ENCODE measurements at places on chromosomes 5 and 9. TPM values are rescaled to one million over a fixed set of nuclear protein-coding genes. Genes with fewer than 3 reads are reported as not detected.

The LECT2 gene
- not detected for total RNA-seq

The DDX4 gene
- total RNA-seq = not detected

The ELAVL2 gene
- not detected for total RNA-seq

The DENND1A gene
- total RNA-seq = 109 TPM

The SPINK6 gene
- total RNA-seq = not detected

The SHISAL2B gene
- not detected for total RNA-seq

The CDH6 gene
- total RNA-seq = not detected

The ABITRAM gene
- total RNA-seq = 0.29 TPM

DNA sequence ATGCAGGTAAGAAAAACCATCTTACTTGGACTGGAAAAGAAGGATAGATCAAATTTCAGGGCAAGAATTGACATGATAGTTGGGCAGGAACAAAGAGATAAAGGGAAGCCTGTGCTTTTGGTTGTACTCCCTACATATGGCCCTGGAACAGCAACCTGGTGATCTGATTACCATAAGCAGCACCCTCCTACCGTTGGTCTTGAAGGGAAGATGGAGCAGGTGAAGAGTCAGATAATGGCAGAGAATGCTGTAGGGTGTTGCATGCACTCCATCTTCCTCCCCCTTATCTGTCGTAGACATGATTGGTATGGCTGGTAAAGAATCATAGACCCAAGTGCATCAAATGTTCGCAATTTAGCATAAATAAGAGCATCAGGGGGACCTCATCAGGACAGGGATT, 4.7 kb downstream of the IRGM start:
- no peaks in the 10 kb centered on the region for H3K27me3 ChIP-seq
- no peaks in the 10 kb centered on the region for H3K36me3 ChIP-seq
- no peak for DNase-seq
- no peak overlapping the region for H3K27ac ChIP-seq
- H3K4me1 ChIP-seq = no peaks in the 10 kb centered on the region

DNA sequence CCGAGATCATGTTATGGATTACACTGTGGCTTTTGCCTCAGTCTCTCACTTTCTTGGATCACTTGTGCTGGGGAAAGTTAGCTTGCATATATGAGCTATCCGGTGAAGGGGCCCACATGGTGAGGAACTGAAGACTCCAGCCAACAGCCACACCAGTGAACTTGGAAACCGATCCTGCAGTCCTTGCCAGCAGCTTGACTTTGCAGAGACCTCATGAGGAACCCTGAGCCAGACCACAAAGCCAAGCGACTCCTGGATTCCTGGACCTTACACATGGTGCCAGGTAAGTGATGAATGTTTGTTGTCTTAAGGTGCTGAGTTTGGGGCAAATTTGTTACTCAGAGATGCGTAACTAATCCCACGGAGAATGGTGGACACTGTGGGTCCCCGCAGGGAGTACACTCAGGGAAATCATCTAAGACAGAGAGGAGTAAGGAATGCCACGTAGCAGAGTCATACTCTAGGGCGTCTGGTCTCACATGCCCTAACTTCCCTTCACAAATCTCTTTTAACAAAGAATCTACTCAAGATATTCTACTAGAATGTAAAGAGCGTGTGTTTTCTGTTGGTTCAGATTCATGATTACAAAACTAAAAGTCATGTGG, 76.5 kb upstream of the PJA2 start:
- H3K27ac ChIP-seq = no peak overlapping the region
- no peaks in the 10 kb centered on the region for H3K36me3 ChIP-seq
- no peaks in the 10 kb centered on the region for H3K27me3 ChIP-seq
- DNase-seq = no peak

GRCh38 chr9:113475031-113475430, 11.5 kb downstream of the RGS3 start:
- H3K4me3 ChIP-seq = no peak overlapping the region
- H3K4me1 ChIP-seq = peaks cover 51% of the 10 kb centered on the region
- DNase-seq = no peak

GRCh38 chr9:133374612-133375115, 1.2 kb downstream of the SURF4 start:
- no peaks in the 10 kb centered on the region for H3K27me3 ChIP-seq
- H3K36me3 ChIP-seq = peaks cover 30% of the 10 kb centered on the region
- H3K4me3 ChIP-seq = peak overlapping the region; percentile 86
- peak overlapping the region; percentile 97 for H3K27ac ChIP-seq
- peaks cover 72% of the 10 kb centered on the region for H3K4me1 ChIP-seq
- DNase-seq = no peak

DNA sequence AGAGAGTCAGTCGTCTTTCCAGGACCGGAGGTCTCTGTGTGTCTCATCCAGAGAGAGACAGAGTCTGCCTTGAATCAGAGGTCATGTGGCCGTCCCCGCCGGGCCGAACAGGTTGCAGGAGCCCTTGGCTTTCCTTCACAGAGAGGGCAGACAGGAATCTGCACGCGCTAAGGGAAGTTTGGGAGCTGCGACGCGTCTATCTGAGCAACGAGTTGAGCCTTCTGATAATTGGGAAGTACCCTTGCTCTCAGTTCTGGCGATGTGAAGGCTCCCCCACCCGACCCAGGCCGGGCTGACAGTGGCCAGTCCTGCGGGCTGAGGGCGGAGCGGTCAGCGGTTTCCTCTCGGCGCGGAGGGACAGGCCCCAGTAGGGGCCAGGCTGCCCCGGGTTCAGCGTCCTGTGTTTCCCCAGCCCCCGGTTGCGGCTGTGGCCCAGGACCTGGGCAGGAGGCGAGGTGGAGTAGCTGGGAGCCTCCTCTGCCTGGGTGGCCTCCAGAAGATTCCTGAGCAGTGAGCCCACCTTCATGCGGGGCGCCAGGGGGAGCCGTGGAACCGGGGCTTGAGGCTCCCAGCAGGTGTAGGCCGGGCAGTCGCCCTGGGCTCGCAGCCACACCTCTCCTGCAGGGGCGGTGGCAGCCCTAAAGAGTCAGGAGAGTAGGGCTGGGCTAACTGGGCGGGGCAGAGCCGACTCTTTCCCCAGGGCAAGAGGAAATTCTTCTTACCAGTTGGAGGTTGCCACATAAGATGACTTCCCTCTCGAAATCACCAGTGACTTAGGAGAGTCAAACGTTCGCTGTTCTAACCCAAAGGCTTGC, 13.9 kb downstream of the NR2F1 start:
- DNase-seq = no peak
- H3K4me1 ChIP-seq = peaks cover 58% of the 10 kb centered on the region
- H3K27me3 ChIP-seq = peaks cover 76% of the 10 kb centered on the region
- no peak overlapping the region for H3K4me3 ChIP-seq
- peaks cover 22% of the 10 kb centered on the region for H3K36me3 ChIP-seq
- H3K27ac ChIP-seq = no peak overlapping the region

GRCh38 chr5:32559411-32559810, 25.9 kb upstream of the SUB1 start:
- no peaks in the 10 kb centered on the region for H3K4me1 ChIP-seq
- H3K36me3 ChIP-seq = no peaks in the 10 kb centered on the region
- no peaks in the 10 kb centered on the region for H3K27me3 ChIP-seq
- no peak overlapping the region for H3K27ac ChIP-seq

GRCh38 chr9:121839726-121840500, 188.5 kb downstream of the DAB2IP start:
- H3K36me3 ChIP-seq = no peaks in the 10 kb centered on the region
- no peak overlapping the region for H3K4me3 ChIP-seq
- H3K4me1 ChIP-seq = peaks cover 16% of the 10 kb centered on the region
- no peaks in the 10 kb centered on the region for H3K27me3 ChIP-seq

DNA sequence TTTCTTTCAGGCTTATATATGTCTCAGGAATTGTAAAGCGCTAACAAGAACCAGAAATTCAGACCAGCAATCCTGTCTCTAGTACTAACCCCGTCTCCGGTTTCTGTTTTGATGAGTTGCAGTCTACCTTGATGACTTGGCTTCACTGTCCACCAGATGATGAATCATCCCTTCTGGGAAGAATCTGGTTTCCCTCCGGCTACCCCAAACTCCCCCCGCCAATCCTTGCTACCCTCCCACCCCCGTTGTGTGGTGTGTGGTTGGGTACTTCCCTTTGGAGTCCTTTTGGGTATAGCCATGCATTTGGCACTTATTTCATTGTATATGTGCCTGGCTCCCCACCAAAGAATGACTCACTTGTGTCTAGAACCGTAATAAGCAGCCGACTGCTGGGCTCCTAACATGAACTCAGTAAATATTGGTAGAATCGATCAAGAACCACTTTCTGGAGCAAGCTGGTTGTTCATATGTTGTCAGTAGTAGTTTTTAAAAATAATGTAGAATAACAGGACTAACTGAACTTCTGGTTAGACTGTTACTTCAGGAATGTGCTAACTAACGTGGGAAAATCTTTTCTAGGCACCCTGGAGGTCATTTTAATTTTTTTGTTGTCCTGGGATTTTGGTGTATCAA, 8.3 kb upstream of the TGFBI start:
- no peaks in the 10 kb centered on the region for H3K36me3 ChIP-seq
- no peaks in the 10 kb centered on the region for H3K27me3 ChIP-seq

DNA sequence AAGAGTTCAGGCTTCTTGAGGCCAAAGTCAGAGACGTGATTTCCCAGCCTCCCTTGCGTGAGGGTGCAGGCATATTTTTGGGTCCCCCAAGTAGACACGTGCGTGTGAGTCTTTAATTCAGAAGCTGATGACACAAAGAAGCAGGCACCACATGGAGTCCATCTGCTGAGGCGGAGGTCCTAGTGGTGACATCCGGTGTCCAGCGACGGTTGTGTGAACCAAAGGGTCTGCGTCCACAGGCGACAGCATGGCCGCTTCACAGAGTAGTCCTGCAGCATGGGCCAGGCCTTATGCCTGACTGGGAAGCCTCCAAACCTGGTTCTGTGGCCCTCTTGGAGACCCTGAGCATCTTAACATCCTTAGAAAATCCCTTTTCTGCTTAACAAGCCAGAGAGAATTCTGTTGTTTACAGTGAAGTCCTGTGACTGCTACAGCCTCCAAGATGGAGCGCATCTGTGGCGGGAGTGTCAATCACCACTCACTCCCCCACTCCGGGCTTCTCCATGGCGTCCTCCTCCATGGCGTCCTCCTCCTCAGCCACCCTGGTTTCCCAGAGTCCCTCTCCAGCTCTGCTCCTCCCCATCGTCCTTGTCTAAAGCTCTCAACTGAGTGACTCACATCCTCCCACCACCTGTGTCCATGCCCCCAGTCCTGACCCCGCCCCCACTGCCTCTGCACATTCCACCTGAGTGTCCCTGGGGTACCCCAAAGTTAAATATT, 133.8 kb downstream of the PAX5 start:
- DNase-seq = no peak
- no peaks in the 10 kb centered on the region for H3K4me1 ChIP-seq
- H3K4me3 ChIP-seq = no peak overlapping the region
- H3K27ac ChIP-seq = no peak overlapping the region
- H3K36me3 ChIP-seq = no peaks in the 10 kb centered on the region

DNA sequence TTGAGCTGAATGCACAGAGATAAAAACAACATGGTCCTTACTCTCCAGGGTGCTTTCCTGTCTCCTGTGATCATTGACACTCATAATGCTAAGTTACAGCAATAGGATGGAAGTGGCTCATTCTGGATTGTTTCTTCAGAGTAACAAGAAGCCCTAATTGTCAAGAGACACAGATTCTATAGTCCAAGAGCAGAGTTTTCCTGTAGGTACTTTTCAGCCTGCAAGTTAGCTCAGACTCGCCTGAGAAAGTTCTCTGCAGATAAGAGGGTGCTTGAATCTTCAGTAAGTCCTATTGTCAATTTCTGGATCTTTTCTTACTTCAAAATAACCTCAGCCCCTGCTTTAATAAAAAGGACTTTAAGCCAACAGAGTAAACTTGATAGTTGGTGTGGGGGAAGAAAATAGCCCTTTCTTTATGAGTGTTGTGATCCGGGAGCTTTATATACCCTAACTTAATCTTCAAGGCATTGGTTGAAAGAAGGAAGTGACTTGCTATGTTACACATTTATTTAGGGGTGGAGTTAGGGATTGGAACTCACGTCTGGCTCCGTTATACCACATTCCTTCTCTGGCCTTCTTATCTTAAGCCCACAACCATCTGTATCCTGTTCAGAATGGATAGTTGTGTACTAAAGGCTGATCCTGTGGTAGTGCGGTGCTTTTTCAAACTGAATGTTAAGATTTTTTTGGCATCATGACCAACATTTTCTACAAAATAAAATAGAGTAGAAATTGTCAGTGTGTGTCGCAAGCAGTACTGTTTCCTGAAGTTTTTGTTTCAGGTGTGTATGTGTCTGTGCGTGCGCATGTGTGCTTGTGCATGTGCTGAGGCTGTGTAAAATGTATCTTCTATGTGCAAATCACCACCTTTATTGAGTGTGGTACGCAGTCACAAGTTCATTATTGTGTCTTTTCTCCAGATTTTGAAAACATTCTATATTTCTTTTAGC, 173.9 kb downstream of the WDR70 start:
- no peaks in the 10 kb centered on the region for H3K27me3 ChIP-seq
- H3K36me3 ChIP-seq = no peaks in the 10 kb centered on the region
- no peak overlapping the region for H3K4me3 ChIP-seq
- DNase-seq = peak; percentile 56
- H3K27ac ChIP-seq = no peak overlapping the region
- H3K4me1 ChIP-seq = no peaks in the 10 kb centered on the region

DNA sequence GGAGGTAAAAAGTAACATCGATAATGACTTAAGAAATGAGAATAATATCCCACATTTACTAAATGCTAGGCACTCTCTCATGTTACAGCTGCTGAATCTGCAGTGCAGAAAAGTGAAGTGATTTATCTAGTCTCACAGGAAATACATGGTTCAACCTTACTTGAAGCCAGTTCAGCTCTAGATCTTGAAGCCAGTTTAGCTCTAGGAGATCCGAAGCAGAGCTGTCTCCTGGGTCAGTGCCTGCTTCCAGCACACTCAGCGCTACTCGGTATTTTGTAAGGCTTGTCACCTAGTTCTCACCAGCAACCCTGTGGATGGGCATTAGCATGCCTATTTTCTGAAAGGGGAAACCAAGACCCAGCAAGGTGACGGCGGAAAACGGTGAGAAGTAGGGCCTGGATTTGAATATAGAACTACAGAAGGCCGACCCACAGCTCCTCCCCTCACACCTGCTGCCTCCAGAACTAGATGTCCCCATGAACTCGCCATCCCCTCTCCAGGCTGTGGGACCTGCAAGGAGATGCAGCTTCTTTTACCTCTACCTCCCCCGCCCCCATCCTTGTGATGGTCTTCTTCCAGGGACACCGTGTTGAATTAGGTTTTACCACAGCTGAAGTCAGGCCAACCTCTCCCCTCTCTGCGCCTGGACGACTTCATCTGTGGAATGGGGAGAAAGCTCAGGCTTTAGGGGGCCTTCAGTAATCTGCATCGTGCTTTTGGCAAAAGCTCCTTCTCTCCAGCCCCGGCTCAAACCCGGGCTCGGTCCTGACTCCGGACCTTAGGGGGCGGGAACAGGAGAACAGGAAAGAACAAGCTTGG, 4.4 kb upstream of the MSX2 start:
- H3K27ac ChIP-seq = no peak overlapping the region
- H3K36me3 ChIP-seq = no peaks in the 10 kb centered on the region
- no peak overlapping the region for H3K4me3 ChIP-seq
- peaks cover 13% of the 10 kb centered on the region for H3K4me1 ChIP-seq
- no peak for DNase-seq
